ENCODE measurements at places on chromosomes 16 and 17.

DNA sequence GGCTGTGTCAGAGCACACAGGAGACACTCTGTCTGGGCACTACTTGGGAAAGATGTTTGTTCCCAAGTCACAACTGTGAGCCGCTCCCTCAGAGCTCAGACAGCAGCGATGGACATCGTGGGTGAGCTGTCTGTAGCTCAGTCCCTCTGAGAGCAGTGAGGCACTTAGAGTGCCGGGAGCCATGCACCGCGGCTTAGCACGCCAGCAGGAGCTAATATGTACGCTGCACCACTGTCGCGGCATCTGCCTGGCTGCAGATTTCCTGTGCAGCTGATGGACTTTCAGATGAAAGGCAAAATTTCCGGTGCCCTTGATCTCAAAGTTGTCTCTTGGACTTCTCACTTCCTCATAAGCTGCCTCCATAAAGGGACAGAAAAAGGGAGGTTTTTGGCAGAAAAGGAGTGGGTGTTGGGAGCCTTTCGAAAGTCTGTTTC lies 92.8 kb upstream of the ZNF469 start:
- DNase-seq: no peak

DNA sequence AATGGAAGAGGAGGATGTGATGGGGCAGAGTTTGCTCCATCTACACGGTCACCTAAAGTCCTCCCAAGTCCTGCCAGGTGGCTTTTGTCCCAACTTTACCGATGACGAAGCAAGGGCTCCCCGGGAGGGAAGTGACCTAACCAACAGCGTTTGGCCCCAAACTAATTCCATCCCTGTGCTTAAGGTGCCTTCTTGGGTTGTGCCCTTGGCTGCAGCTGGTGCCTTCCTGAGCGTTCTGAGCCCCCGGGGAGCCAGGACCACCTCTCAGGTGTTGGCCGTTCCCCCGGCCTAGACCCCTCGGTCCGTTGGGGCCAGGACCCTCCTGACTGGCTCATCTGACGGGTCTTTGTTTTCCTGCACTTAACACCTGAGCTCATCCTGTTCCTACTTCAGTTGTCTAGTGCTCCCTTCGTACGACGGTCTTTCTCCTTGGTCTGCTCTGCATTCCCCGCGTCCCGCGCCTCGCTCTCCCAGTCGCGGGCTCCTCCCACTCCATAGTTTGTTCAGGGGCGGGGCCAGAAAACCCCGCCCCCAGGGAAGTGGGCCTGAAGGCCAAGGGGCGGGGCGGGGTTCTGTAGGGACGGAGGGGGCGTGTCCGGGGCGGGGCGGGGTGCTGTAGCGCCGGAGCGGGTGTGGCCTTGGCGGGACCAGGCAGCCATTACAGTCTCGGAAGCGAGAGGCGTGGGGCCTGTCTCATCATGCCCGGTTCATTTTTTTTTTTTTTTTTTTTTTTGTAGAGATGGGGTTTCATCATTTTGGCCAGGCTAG lies 822 bp upstream of the ZSCAN10 start:
- peak; percentile 83 for DNase-seq

DNA sequence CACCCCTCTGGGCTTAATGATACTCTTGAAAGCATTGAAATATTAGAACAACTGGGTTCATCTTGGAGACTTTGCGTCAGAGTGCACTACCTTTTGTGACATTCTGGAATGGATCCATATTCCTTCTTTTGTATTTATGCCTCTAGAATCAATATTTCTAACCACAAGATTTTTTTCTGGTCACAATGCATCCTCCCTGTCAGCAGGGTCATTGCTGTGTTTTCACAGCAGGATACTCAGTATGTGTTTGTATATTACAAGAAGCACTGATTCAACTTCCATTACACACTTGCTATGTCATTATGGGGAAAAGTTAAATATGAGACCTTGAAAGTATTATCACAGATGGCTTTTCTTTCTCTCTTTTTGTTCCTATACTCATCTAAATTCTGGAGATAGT lies 370.0 kb downstream of the HS3ST3B1 start:
- DNase-seq: no peak

DNA sequence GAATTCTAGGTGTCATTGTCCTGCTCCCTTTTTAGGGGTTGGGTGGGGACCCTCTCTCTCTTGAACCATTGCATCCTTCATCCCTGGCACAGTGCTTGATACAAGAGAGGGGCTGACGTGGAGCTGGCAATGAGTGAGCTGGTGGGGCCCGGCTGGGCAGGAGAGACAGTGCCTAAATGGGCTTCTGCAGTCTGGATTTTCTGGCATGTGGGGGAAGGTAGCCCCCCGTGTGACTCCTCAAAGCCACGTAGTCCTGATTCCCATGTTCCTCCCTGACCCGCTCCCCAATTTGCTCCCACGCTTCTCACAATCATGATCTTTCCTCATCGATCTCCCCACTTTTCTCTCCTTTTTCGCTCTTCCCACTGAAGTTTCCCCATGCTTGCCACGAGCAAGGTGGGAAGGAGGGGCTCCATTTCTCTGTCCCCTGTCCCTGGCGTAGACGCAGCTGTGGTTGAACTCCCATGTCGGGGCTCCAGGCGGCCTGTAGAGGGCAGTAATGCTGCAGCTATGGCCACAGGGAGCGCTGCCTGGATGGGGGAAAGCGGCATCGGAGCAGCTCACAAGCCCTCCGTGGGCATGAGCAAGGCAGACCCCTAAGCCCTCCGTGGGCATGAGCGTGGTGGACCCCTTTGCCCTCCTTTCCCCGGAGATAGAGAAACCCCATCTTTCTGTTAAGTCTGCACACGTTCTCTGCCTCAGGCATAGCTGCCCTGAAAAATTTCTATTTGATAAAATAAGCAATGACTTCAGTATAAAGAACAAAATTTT lies 47.5 kb downstream of the HAPSTR1 start:
- peak; percentile 51 for DNase-seq

DNA sequence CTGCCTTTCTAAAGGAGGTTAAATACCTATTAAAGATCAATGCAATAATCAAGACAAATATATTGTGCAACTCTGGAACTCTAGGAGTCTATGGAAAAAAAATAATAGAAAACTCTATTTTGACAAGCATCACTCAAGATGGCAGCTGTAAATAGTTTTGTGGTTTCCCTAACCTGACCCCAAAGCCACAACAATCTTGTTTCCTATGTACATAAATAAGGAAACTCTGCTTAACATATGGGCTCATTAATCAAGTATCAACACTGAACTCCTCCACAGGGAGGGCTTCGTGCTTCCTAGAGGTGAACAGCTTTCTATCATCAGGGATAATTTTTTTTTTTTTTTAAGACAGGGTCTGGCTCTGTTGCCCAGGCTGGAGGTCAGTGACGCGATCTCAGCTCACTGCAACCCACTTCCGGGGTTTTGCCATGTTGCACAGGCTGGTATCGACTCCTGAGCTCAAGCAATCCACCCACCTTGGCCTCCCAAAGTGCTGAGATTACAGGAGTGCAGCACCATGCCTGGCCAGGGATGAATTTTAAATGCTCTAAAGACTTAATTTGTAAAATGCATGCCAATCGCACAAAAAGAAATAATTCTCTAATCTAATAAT lies 42.5 kb downstream of the ARHGAP17 start:
- no peak for DNase-seq

GRCh38 chr16:86392436-86393152 lies 117.7 kb upstream of the FOXF1 start:
- no peak for DNase-seq

DNA sequence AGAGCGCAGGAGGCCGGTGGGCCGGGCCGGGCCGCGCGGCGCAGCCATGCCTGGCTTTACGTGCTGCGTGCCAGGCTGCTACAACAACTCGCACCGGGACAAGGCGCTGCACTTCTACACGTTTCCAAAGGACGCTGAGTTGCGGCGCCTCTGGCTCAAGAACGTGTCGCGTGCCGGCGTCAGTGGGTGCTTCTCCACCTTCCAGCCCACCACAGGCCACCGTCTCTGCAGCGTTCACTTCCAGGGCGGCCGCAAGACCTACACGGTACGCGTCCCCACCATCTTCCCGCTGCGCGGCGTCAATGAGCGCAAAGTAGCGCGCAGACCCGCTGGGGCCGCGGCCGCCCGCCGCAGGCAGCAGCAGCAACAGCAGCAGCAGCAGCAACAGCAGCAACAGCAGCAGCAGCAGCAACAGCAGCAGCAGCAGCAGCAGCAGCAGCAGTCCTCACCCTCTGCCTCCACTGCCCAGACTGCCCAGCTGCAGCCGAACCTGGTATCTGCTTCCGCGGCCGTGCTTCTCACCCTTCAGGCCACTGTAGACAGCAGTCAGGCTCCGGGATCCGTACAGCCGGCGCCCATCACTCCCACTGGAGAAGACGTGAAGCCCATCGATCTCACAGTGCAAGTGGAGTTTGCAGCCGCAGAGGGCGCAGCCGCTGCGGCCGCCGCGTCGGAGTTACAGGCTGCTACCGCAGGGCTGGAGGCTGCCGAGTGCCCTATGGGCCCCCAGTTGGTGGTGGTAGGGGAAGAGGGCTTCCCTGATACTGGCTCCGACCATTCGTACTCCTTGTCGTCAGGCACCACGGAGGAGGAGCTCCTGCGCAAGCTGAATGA lies 606 bp downstream of the THAP11 start:
- peak; percentile 55 for DNase-seq

Data from fibroblast of gingiva (primary cell).